Urothelium cell line (cell line): ENCODE measurements at places on chromosomes 16 and 17.

DNA sequence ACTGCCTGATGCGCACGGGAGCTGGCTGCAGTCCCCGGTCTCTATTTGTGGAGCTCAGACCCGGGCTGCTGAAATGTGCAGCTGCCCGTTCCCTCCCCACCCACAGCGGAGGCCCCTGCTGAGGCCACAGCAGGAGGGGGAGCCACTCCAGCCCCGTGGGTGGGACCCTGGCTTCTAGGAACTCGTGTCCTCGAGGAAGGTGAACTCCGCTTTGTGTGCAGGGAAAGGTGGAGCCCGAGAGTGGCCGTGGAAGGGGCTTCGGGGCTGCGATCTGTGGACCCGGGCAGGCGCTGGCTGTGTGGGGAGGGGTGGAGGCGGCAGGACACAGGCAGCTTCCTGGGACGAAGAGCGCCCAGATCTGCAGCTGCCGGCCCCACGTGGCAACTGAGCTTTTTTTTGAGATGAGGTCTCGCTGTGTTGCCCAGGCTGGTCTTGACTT, 2.9 kb downstream of the CCDC154 start:
- no peak for DNase-seq

- no peak for DNase-seq
Observed at GRCh38 chr17:74682471-74683190, 30.1 kb downstream of the CD300LF start.

DNA sequence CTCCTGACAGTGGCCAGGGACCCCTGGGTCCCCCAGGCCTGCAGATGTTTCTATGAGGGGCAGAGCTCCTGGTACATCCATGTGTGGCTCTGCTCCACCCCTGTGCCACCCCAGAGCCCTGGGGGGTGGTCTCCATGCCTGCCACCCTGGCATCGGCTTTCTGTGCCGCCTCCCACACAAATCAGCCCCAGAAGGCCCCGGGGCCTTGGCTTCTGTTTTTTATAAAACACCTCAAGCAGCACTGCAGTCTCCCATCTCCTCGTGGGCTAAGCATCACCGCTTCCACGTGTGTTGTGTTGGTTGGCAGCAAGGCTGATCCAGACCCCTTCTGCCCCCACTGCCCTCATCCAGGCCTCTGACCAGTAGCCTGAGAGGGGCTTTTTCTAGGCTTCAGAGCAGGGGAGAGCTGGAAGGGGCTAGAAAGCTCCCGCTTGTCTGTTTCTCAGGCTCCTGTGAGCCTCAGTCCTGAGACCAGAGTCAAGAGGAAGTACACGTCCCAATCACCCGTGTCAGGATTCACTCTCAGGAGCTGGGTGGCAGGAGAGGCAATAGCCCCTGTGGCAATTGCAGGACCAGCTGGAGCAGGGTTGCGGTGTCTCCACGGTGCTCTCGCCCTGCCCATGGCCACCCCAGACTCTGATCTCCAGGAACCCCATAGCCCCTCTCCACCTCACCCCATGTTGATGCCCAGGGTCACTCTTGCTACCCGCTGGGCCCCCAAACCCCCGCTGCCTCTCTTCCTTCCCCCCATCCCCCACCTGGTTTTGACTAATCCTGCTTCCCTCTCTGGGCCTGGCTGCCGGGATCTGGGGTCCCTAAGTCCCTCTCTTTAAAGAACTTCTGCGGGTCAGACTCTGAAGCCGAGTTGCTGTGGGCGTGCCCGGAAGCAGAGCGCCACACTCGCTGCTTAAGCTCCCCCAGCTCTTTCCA, 25.1 kb downstream of the C1QTNF1 start:
- no peak for DNase-seq

DNA sequence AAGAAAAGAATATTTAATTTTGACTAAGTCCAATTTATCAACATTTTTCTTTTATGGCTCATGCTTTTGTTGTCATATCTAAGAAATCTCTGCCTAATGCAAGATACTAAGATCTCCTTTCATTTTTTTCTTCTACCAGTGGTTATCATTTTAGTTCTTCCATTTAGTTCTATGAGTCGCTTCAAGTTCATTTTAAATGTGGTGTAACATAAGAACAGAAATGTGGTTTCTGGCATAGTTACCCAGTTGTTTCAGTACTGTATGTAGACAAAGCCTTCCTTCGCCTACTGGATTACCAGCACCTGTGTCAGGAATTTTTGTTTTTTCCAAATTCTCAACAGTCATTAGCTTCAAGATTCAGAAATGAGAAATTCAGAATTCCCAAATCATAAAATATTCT, 175.7 kb downstream of the PARN start:
- DNase-seq = no peak

GRCh38 chr17:871751-872519, 89.8 kb downstream of the MRM3 start:
- DNase-seq = no peak

DNA sequence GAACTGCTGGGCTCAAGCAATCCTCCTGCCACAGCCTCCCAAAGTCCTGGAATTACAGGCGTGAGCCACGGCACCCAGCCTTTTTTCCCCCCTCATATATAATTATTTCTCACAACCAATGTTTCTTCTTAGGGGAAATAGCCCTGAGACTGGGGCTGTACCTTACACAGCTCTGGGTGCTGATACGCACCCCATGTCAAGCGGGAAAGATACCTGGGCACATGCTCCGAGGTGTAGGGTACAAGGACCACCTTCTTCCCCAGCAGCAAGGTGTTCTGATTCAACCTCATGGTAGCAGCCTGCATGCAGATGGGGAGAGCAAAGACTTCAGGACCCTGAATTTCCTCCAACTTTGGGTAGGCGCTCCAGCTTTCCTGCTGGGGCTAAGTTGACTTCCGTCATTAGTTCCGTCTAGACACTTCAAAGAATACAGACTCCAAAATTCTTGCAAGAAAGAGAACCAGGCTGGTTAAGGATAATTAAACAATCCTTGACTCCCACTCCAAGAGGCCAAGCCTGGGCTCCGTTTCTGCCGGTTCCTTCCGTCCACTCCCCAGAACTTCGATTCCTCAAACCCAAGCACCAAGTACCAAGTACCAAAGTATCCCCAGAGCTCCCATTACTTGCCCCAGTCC, 619 bp downstream of the NAT9 start:
- no peak for DNase-seq

- no peak for DNase-seq
Observed at GRCh38 chr17:66076546-66077190, 115.3 kb downstream of the CEP112 start.

DNA sequence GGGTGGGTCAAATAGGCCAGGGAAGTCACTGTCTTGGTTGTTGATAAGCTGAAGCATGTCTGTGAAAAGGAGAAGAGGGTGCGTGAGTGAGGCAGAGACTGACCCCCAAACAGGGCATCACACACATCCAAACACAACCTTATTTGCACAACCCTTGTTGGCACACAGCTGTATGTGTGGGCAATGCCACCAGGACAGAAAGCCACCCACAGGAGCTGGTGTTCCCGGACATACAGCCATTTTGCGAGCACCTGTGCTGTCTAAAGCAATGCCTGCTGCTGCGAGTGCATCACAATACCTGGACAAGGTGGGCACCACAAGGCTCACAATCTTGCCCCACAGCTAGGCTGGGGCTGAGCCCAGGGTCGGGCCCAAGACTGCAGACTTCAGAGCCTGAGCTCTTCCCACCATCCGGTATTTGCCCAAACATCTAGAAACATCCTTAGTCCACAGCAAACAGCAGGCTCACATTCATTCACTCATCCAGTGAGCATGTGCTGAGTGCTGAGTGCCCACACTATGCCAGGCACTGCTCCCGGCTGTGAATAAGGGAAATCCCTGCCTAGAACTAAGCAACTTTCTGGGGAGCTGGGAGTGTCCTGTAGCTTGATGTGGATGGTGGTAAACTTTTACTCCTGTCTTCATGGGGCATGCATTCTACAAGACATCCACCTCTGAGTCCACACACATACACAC, 16.2 kb downstream of the SREBF1 start:
- no peak for DNase-seq

- DNase-seq = no peak
Observed at GRCh38 chr17:80839970-80840369, 151.7 kb upstream of the CHMP6 start.

DNA sequence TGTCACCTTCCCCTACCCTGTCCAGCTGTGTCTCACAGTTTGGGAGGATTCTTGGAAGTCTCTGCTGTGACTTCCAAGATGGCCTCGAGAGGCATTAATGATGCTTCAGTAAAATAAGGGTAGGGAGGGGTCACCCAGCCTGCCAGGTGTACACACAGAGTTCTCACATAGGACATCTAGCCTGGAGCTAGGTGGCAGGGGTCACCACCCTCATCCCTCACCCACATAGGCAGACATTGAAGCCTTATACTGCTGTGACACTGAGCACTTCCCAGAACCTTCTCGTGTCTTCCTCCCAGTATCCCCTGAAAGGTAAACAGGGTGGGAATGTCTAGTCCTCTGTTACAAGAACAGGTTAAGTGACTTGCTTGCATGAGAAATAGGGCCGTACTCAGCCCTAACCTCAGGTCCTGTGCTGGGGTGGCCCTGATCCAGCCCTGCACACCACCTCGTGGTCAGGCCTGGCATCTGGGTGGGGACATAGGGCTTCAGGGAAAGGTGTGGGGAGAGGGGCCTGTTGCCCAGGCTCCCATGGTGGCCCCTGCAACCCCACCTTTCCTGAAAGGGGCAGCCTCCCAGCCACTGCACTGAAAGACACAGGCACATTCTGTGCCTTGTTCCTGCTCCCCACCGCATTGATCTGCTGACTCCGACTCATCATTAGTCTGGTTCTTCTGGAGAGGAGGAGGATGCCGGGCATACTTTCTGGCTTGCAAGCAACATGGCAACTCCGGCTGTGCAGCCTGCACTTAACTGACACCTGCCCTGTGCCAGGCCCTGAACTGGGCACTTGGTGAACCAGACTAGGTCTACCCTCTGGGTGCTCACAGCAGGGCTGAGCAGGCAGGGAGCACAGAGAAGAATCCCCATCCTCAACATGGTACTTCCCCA, 3.6 kb upstream of the MMP15 start:
- no peak for DNase-seq

DNA sequence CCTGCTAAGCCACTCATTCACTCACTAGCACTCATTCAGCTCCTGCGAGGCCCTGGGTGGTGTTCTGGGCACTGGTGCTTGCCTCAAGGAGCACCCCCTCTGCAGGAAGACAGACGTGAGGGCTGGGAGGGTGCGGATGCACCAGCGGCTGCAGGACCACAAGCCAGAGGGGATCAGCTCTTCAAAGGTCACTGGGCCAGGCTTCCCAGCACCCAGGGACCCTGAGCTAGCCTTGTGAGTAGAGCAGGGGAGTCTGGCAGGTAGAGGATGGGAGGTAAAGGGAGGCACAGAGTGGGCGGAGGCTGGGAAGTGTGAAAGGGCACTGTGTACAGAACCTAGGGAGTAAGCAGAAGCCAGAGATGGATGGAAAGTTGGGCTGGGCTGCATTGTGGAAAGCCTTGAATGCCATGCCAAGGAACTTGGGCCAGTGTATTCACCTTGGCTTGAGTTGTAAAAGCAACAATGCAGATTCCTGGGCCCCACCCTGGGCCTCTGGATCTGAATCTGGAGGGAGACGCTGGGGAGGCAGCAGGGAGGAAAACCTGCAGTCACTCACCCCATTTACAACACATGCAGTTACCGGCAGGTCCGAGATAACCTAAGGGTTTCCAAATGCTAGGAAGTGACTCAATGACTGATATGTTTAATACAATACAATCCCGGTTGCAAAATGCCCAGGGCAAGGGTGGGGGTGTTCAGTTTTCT, 1.7 kb downstream of the IL4R start:
- no peak for DNase-seq

GRCh38 chr17:81428516-81428915, 33.3 kb downstream of the BAHCC1 start:
- no peak for DNase-seq

DNA sequence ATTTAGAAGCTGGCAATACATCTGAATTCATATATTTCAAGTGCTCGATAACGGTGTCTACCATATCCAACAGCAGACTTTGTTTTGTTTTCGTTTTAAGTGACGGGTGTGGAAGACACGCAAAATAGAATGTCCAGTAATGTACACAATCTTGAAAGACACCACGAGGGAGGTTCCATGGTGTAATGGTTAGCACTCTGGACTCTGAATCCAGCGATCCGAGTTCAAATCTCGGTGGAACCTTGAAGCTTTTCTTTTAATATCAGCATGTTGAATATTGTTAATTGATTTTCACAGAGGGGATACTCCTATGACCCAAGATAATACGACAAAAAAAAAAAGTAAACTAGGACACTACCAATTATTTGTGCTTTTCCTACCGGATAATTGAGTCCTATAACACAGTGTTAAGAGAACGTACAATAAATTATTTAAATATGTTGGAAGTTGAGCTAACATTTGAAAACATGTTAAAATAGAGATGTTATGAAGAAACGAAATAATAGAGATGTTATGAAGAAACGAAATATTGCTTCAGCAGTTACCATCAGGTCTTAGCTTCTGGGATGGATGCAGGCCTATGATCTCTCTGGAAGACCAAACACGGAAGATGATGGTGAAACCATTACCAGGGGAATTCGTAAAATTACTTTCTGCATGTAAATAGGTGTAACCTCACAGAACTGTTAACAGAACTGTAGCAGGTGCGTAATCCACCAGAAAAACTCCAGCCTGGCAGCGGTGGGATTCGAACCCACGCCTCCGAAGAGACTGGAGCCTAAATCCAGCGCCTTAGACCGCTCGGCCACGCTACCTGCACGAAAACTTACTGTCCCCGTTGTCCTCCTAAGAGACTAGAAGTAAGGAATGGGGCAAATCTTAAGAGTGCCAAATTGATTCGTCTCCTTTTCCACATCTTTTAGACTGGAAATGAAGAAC, 1.5 kb upstream of the ALOXE3 start:
- DNase-seq = peak; percentile 25

DNA sequence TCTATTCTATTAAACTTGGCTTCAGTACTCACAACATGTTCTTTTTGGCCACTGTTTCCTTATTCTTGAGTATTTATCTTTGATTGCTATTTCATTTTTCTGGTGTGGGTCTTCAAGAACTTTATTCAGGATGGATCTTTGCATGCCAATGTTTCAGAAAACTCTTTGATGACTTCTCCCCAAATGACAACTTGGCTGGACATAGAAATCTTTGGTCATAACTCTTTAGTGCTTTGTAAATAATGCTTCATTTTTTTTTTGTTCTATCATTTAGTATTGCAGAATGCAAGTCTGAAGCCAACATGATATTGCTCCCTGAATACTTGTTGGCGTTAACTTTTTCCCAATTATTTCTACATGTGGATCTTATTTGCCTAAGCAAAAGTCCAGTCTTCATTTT, 103.6 kb upstream of the HS3ST2 start:
- no peak for DNase-seq
